Activated CD4-positive, CD25-positive, alpha-beta regulatory T cell treated with anti-CD3 and anti-CD28 coated beads, Interleukin-2, amount 50 U/mL, for 72 hours (primary cell): ENCODE measurements at places on chromosomes 6 and 20.
A peak's percentile ranks its signal among the peaks of the same experiment; 100 is the strongest.

DNA sequence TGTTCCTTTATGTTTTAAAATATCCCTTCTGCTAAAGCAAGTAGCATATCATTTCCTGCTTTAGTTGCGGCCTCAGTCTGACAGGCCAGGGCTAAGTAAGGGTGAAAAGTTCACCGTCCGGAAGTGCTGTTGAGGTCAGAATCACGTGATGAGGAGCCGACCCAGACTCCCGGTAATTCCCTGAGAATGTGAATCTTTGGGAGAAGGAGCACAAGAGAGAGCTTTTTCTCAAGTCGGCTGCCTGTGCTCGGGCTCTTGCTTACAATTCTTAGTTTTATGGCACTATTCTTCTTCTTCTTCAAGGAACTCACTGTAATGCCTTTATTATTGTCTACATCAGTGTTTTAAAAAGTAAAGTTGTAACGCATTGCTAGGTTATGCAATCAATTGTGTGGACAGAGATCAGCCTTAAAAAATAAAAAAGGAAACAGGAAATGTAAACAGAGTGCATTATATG, 309.3 kb downstream of the PRL start:
- no peak for DNase-seq

- no peak for DNase-seq
Measured at GRCh38 chr20:38201356-38201755, 36.3 kb upstream of the TGM2 start.

- DNase-seq = no peak
Measured at GRCh38 chr20:40635971-40636370, 53.1 kb downstream of the MAFB start.

GRCh38 chr6:73523434-73524123, 2.7 kb upstream of the EEF1A1 start:
- DNase-seq = peak; percentile 81

DNA sequence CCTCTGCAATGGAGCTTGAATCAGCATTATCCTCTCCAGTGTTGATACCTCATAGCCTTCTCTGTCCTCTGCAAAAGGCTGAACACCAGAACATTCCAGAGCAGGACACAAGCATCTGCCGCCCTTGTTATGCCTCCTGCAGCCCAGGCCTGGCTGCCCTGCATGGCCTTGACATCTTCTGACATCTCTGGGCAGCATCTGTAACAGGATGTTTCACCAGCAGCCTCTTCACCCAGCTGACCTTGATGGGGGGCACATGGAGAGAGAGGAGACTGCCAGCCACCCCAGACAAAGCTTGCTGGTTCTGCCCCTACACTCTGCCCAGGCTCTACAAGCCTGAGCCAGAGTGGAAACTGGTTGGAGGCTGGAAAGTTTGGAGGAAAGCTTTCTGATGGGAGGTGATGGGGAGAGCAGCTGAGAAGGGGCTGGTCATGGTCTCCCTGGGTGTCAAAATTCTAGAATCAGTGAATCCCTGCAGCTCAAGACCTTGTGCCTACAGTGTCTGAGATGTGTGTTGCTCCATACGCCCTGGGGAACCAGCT, 145.1 kb downstream of the MRPL14 start:
- DNase-seq = no peak

GRCh38 chr6:150036081-150036480, 10.7 kb upstream of the RAET1L start:
- DNase-seq = no peak

DNA sequence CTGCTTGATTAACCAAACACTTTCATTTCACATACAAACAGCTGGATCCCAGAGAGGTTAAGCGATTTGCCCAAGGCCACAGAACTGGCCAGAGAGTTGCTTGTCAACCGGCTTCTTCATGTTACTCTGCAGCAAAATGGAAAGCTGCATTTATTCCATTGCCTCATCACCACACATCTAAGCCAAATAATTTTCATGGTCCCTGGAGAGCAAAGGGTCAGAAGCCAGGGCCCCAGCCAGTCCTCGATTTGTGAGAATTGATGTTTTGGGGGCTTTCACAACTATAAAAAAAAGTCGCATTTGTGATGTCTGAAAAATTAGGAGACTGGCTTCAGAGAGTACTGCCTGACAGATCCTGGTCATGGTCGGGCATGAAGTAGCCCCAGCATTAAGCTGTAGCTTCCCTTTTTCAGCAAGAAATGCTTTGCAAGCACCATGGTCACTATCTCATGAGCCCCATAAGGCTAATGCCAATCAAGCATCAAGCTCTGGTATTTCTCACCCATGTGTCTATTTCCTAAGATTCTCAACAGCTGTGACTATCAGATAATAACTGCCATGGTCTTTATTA, 95.8 kb downstream of the BANF2 start:
- no peak for DNase-seq

DNA sequence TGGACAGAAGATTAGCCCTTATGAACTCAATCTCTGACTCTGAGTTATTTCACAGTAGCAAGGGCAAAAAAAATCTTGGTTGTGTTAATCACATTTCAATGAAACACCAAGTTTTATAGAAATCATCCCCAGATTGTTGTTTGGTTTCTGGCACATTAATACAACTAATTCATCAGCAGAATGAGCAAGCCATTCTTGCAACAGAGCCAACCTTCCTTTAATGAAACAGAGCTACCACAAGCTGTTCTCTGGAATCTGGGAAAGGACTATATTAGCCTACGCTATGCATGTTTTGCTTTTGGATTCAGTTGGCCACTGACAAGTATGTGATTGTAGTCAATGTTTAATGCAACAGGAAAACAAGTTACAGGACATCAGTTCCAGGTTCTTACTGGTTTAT, 13.8 kb upstream of the POPDC3 start:
- no peak for DNase-seq
